ENCODE measurements at places on chromosomes 3 and 15.

- no peak for DNase-seq
Measured at GRCh38 chr15:42992626-42993025, 72.0 kb upstream of the TTBK2 start.

- no peak for DNase-seq
Measured at GRCh38 chr15:72509484-72509883, 35.4 kb downstream of the ARIH1 start.

GRCh38 chr3:126542340-126543241 lies 16.1 kb downstream of the C3orf22 start:
- no peak for DNase-seq

- no peak for DNase-seq
Measured at GRCh38 chr3:148911592-148911991, 46.5 kb downstream of the CPA3 start.

- peak; percentile 7 for DNase-seq
Measured at GRCh38 chr15:30953731-30954378, 37.6 kb downstream of the MTMR10 start.
